ENCODE measurements at places on chromosomes 7 and 10.
A peak's percentile ranks its signal among the peaks of the same experiment; 100 is the strongest.

- DNase-seq: no peak
Measured at GRCh38 chr7:122847871-122848473, 38.3 kb downstream of the CADPS2 start.

GRCh38 chr7:128115336-128115820 is 84.1 kb upstream of the LRRC4 start:
- no peak for DNase-seq

GRCh38 chr10:15715619-15716227 is 4.0 kb downstream of the ITGA8 start:
- no peak for DNase-seq

GRCh38 chr7:28473571-28474281 is 61.4 kb downstream of the CREB5 start:
- no peak for DNase-seq

DNA sequence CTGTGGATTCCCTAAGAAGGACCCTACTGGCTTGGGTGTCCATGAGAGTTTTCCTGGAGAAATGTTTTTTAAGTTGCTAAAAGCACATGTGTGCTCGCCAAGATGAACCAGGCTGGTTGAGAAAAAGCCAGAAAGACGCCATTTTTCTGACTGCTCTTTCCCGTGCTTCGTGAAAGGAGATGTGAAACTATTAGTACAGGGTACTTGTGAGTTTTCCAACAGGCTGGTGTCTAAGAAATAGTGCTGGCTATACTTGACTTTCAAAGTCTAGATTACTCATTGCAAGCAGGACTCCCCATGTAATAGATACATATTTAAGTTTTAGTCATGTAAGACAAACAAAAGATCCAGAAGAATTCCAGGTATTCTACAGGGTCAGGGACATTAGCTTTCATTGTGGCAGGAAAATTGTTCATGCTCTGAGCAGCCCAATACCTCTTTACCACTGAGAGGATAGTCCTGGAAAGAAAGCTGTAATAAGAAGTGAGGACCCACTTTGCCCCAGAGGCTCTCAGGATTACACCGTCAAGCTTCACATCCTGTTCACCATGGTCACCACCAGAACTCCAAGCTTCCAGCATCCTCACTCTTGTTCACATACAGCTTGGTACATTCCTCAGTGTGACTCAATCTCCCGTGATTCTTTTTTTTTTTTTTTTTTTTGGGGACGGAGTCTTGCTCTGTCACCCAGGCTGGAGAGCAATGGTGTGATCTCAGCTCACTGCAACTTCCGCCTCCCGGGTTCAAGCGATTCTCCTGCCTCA is 43.8 kb upstream of the ICA1 start:
- DNase-seq: no peak

DNA sequence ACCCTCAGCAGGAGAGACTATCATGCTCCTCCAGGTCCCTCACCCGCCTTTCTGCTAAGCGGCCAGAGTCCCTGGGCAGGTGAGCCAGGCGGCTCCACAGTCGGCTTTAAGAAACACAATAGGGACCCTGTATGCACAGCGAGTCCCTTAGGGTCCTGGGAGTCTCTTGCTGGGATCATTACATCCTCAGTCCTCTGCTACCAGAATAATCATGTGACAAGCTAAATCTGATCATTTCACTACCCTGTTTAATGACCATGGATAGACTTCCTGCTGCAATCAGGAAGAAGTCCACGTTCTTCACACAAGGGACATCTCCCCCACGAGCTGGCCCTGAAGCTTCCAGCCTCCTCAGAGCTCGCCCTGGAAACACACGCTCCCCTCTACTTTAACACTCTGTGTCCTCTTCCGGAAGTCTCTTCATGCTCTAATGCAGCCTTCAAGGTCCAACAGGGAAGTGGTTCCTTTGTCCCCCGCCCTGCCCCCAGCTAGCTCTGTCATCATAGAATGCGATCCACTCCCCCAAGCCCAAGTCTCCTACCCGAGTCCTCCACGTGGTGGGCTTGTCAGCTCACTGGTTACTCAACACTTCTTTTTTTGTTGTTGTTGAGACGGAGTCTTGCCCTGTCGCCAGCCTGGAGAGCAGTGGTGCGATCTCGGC is 101.5 kb downstream of the RNF216 start:
- DNase-seq: no peak

- no peak for DNase-seq
Measured at GRCh38 chr7:42238709-42239366, 1.8 kb upstream of the GLI3 start.

GRCh38 chr10:28180654-28181053 is 122.2 kb downstream of the MPP7 start:
- no peak for DNase-seq

GRCh38 chr10:133336577-133337369 is at the start of gene CALY:
CALY (minus strand) TSS chr10:133336896; CDS start chr10:133328989, 7,907 bp downstream.
- no peak for DNase-seq

- no peak for DNase-seq
Measured at GRCh38 chr10:35933491-35933890, 291.4 kb upstream of the FZD8 start.

GRCh38 chr7:99005776-99006175 is 127.4 kb downstream of the TRRAP start:
- DNase-seq: no peak

GRCh38 chr7:45595809-45596664 is 21.9 kb downstream of the ADCY1 start:
- DNase-seq: no peak

DNA sequence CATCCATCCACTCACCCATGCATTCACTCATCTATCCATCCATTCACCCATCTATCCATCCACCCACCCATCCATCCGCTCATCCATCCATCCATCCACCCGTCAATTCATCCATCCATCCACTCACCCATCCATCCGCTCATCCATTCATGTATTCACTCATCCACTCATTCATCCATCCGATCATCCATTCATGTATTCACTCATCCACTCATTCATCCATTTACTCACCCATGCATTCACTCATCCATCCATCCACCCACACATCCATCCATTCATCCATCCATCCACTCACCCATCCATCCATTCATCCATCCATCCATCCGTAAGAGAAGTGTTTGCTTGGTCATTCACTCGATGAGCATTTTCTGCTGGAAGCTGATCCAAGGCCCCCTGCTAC is 8.7 kb upstream of the PSMG3 start:
- DNase-seq: no peak

DNA sequence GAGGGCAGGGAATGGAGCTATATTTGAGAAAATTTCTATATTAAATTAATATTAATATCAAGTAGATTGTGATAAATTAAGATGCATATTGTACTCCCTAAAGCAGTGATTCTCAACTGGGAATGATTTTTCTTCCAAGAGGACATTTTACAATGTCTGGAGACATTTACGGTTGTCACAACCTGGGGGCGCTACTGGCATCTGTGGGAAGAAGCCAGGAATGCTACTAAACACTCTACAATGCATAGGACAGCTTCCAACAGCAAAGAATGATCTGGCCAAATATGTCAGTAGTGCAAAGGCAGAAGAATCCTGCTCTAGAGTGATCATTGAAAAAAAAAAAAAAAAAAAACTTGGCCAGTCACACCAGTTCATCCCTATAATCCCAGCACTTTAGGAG is 100.0 kb downstream of the LSM5 start:
- no peak for DNase-seq

DNA sequence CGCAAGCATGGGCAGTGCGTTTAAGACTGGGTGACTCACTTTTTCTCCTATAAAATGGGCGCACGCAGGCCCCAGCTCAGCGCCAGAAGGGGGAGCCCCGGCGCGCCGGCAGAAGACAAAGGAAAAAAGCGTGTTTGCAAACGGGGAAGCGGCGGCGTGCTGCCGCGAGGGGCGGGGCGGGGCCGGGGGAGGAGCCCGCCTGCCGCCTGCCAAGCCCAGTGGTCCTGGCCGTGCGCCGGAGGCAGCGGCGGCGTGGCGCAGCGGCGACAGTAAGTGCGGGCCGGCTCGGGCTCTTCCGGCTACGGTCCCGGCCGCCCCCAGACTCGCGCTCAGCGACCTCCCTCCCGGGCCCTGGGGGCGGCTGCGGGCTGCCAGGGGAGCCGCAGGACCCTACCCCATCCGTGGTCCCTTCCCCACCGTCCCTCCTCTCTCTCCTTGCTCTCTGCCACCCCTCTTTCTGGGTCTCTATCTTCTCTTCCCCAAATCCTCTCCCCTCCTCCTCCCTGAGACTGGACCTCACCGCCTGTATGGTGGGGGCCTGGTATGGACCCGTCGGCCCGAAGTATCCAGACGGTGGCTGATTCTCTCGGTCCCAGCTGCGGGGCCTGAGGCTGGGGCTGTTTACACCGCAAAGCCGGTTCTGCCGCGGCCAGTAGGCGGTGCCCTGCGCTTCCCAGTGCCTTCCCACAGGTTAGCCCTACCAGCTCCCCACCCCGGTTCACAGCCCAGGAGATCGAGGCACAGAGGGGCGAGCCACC is at the start of gene SLC29A3:
TSS of gene SLC29A3 (plus strand) at position 218 of the 758 bp plus-strand sequence. CDS start at position 269, 51 bp downstream.
- DNase-seq: peak; percentile 19

GRCh38 chr7:106425017-106425719 is 140.4 kb upstream of the NAMPT start:
- DNase-seq: peak; percentile 99

- no peak for DNase-seq
Measured at GRCh38 chr7:25388681-25389080, 160.4 kb upstream of the NPVF start.

GRCh38 chr7:25250386-25250785 is 22.1 kb upstream of the NPVF start:
- DNase-seq: peak; percentile 43

DNA sequence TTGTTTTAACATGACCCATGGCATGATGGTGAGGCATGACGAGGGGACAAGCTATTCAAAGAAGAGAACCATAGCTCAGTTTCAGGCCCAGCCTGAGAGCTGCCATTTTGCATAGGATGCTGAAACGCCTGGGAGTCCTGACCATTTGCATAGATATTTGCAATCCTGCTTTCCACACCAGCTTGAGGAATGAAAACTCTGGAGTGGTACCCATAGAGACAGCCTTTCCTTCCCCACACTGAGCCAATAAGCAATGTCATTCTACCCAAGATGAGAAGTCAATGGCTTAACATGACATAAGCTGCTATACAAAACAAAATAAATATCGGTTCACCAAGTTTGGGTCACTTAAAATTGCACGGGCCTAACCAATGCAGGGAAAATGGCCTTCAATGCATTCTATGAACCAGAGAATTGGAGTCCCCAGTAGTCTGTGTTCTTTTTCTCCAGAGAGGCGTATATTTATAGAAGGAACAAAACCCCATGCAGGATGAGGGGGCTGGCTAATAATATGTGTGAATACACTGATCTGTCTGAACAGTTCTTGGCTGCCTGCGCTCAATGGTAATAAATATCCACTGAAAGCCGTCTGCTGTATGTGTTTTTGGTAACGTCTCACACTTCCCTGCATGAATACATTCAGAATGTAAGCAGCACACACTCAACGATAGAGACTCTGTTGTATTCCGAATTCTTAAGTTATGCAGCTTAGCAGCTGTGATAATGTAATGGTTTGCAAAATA is 329.3 kb downstream of the FRMD4A start:
- no peak for DNase-seq

DNA sequence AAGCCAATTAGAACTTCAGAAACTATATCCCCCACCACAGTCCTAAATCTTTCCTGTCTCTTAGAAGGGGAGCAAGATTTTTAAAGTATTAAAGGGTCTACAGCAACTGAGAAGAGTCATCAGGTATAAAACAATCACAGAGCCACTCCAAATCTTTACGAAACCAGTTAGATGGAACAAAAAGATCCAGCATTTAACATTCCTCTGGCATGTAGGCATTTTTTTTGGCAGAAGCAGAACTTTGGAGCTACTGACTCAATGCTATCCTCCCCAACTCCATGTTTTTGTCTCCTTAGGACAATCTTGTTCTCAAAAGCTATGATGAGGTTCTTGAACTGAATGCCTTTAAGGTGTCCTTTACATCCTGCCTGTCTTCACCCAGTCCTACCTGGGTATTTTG is 333.3 kb downstream of the PRPF18 start:
- no peak for DNase-seq

GRCh38 chr10:87596351-87596750 is 63.3 kb upstream of the PAPSS2 start:
- no peak for DNase-seq

GRCh38 chr10:63901881-63902280 is 380.7 kb downstream of the REEP3 start:
- no peak for DNase-seq

DNA sequence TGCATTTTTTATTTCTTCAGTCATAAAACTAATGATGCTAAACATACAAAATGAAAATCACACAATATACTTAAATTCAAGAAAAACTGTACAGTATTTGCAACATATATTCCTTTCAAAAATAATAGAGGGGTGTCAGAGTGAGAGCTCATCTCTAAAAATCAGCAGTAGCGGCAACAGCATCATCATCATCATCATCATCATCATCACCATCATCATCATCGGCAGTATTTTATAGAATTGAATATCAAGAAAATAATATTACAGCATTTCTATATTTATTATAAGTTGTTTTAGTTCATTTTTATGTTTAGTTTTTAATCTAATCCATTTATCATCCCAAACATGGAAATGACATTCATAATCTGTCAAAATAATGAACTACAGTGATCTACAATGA is 67.4 kb upstream of the PPP1R3A start:
- no peak for DNase-seq

- no peak for DNase-seq
Measured at GRCh38 chr10:74049955-74050354, 52.0 kb downstream of the VCL start.

DNA sequence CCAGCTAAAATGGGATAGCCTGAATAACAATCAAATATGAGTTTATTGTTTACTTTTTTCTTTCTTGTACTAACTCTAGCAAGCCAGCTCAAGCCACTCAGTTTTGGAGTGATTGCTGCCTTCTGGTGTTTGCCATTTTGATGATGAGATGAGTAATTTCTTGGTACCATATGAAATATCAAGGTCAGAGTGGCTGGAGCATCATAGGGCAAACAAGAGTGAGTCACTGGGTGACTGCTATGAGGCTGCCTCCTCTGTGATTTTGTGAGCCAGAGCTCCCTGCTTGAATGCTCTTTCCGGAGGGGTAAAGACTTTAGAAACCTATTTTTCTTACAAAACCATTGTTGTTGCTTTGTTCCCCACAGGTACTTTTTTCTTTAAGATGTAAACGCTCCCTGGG is 295.6 kb downstream of the PRKG1 start:
- no peak for DNase-seq

- DNase-seq: peak; percentile 75
Measured at GRCh38 chr7:39623047-39623731, at the start of gene RALA. RALA (plus strand) TSS chr7:39623572; CDS start chr7:39686668, 63,096 bp downstream.

- no peak for DNase-seq
Measured at GRCh38 chr7:142646386-142647140, 102.7 kb upstream of the PRSS1 start.

GRCh38 chr7:12751764-12752163 is 64.3 kb downstream of the ARL4A start:
- no peak for DNase-seq

- no peak for DNase-seq
Measured at GRCh38 chr7:33661430-33662160, 243.7 kb upstream of the BMPER start.

- no peak for DNase-seq
Measured at GRCh38 chr7:95674101-95674500, 77.8 kb upstream of the PDK4 start.

DNA sequence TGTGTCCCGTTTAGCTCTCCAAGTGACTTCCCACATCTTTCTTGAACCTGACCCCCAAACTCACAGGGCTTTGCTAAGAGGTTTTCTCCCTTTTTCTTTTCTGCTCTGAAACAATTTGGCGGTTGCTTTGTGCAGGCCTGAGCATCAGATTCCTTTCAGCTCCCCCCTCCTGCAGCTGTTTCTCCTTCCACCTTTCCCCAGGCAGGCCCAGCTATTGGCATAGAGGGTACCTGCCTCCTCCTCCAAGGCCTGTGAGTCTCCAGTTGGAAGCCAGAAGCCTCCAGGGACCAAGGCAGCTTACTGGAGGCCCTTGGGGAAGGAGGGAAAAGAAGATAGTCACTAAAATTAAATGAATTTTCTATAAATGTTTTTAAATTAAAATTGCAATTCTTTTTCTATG is 7.7 kb downstream of the VAX1 start:
- DNase-seq: no peak

Data from astrocyte of the cerebellum (primary cell).